Activated CD4-positive, alpha-beta memory T cell treated with anti-CD3 and anti-CD28 coated beads, Interleukin-2, amount 10 ng/mL, durations not matched to agents 7 days and 5 days (primary cell): ENCODE measurements at places on chromosomes 11 and 22.

- no peak for DNase-seq
These were observed 65.2 kb downstream of the WNT7B start for GRCh38 chr22:45911601-45912271.

DNA sequence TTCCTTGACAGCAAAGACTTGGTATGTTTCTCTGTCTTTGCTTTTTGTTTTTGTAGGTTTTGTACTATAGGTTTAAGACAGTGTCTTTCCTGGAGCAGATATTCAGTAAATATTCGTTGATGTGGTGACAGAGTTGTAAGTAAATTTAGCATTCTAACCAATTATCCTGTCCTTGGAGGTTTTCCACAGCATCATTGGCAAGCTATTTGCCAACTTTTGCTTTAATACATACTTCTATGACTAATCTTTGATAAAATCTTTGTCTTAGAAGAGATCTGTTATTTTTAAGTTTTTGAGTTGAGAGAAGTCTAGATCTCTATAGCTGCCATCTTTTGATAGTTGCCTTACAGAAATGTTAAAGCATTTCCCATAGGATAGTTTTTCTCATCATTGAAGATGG lies 3.8 kb downstream of the USP47 start:
- no peak for DNase-seq

GRCh38 chr11:75939992-75940391 lies 125.0 kb downstream of the UVRAG start:
- DNase-seq: no peak

DNA sequence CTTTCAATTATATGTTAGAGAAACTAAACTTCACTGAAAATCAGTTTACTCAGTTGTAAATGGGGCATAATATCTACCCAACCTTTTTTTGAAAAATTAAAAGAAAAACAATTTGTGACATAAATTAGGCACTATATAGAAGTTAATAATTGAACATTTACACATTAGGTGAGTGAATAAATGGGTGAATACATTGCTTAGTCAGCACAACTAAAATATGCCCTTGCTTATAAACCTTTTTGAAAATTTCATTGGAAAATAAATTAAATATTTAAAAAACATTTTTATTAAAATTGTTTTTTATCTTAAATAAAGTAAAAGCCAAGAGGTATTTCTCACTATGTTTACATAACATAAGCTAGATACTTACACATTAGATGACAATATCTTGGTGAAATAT lies 994.5 kb upstream of the TENM4 start:
- no peak for DNase-seq

DNA sequence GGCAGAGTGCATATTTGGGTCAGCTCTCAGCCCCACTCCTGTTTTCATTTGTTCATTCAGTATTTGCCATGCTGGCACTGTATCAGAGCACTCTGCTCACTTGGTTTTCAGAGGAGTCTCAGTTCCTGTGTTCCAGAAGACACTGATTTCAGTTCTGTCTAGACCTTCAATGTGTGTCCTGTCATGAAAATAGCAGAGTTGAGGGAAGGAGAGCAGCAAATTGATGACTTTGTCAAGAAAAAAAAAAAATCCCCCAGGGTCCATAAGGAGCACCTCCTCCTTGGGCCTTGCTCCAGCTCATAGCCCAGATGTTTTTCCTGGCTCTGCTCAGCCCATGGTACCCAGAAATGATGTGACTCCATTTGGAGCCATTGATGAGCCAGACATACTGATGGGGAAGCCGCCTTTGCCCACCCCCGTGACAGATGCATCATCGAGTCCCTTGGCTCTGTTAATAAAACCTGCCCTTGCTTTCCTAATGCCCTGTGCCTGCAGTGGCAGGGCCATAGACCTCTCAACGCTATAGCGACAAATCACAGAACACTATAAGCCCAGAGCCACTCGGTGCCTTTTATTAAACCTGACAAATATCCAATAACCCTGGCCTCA lies 107.0 kb downstream of the PKNOX2 start:
- DNase-seq: no peak

- peak; percentile 37 for DNase-seq
These were observed 16.3 kb downstream of the OR2AG2 start for GRCh38 chr11:6755303-6755952.

DNA sequence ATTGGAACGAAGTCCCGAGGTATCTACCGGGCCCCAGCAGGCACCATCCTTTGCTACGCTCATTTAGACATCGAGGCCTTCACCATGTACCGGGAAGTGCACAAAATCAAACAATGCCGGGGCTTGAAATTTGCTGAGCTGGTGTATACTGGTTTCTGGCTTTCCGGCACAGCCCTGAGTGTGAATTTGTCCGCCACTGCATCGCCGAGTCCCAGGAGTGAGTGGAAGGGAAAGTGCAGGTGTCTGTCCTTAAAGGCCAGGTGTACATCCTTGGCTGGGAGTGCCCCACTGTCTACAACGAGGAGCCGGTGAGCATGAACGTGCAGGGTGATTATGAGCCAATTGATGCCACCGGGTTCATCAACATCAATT lies 158.8 kb upstream of the GUCY1A2 start:
- no peak for DNase-seq

DNA sequence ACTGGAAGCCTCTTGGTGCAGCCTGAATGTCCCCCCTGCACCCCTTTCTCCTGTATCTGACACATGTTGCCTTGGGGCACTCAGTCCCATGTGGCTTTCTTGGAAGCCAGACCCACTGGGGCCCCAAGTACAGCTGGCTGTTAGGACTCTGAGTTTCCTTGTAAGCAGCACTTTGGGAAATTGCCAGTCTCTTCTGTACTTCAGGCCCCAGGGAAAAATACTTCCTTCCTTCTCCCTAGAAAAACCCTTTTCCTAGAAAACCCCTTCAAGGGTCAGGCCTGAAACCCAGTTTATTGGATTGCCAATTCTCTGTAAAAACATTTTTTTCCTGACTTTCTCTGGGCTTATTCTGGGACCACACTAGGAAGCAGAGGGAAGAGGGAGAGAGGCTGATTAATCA lies 360.3 kb downstream of the TENM4 start:
- DNase-seq: no peak
